ENCODE measurements at places on chromosomes 12 and 14.
A peak's percentile ranks its signal among the peaks of the same experiment; 100 is the strongest.

- DNase-seq: no peak
These were observed 643.8 kb upstream of the ALG10B start for GRCh38 chr12:37672655-37673260.

- DNase-seq: no peak
These were observed 2.7 kb downstream of the NCKAP5L start for GRCh38 chr12:49825360-49825970.

DNA sequence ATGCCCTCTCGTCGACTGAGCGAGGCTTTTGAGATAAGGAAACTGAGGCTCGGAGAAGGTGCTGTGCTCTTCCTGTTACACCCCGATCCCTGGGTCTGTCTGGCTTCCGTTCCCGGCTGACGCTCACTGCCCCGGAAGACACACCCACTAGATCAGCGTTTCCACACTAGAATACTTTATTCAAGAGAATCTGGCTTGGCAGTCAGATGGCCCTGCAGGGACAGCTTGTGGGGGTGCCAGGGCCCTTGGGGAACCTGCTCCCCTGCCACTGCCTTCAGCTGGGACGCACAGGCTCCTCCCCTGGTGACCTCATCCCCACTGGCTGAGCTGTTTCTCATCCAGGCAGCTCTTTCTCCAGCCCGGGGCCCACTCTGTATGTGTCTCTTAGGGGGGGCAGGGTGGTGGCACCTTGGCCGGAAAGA is 13.7 kb downstream of the PGF start:
- no peak for DNase-seq

DNA sequence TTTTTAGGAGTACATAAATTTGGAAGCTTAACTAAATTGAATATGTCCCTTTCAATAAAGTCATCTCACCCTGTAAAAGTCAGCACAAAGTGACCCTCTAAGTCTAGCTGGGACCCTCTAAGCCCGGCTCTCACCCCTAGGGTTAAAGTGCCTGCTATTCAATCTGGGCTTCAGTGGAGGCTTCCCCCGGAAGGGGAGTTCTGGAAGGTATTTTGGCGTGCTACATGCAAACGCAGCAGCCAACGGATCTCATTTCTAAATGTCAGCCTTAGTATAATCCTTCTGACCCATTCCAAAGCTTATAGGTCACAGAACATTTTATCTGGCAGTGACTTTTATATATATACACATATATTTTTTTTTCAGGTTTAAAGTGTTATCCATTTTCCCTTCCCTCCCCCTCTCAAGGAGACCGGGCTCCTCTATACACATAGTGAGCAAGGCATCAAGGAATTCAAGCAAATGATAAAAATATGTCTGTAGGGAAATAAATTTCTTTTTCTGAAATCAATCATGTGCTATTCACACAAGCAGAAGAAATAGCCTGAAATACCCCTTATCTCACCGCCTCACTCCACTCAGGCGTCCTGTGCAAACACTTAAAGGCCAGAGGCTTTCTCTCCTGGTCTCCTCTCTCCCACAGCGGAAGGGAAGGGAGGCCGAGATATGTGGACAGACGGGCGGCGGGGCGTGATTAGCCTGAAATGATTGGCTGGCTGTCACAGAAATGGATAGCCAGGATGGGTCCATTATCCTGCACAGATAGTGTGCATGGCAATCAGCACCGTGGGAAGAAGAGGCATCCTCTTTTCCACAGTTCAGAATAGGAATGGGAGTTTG is 301.7 kb downstream of the GALC start:
- no peak for DNase-seq

- DNase-seq: peak; percentile 90
These were observed 48.6 kb upstream of the PPP1R12A start for GRCh38 chr12:79983492-79983891.

- DNase-seq: no peak
These were observed 340.4 kb downstream of the NUAK1 start for GRCh38 chr12:105798256-105798845.

DNA sequence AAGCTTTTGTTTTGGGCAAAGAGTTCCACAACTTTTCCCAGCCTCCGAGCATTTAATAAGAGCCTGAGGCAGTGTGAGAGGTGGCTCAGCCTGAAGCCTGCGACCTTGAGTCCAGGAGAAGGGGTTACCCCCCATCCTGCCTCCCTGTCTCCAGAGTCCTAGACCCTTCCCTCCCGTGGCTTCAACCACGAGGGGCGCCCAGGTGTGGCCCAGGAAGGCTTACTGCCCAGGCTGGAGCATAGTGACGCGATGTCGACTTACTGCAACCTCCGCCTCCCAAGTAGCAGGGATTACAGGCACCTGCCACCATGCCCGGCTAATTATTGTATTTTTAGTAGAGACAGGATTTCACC is 641 bp downstream of the LRRC43 start:
- DNase-seq: no peak

DNA sequence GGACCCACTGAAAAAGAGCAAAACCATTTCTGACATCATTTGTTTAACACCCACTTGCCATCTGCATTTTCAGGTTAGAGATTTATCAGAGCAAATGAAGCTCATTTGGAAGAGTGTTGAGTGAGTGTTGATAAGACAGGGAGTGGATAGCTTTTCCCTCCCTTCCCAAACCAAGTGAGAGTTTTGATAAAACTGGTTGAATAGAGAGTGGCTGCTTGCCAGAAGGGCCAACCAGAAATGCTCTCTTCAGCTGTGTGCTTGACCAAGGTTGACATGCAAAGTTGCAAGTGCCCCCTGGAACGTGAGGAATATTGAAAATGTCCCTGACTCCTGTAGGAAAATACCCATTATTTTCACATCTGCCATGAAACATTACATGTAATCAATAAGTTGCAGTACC is 1487.0 kb upstream of the FLRT2 start:
- DNase-seq: no peak

DNA sequence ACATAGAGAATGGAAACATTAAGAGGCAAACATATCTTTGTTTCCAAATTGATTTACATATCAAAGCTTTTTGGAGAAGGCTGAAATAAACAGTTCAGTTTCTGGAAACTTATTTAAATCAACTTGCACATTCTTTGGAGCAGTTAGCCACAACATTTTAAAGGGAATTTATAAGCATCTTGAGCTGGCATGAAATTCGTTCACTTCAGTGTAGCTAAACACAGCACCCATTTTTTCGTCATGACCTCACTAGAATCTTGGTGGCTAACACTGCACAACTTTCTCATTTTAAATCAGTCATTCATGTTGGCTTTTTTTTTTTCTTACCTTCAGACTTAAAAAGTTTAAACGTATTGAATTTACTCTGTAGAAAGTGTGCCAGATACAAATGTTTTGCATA is 1139.9 kb upstream of the FLRT2 start:
- no peak for DNase-seq

GRCh38 chr12:122793685-122794106 is 19.3 kb downstream of the CCDC62 start:
- no peak for DNase-seq

DNA sequence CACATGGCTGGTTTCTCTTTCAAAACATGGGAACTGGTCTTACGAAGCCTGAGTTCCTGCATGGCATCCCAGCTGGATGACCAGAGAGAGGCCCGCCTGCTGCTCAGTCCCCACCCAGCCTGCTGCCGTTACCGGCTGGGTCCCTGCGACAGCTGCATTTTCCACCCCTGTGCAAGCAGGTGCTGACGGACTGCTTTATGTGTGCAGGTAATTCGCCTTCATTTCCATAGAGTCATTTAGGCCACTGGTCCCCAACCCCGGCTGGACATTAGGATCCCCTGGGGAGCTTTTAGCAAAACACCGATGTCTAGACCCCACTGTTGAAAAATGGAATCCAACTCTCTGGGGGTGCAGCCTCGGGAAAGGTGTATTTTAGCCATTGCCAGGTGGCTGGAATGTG is 51.9 kb downstream of the RBM19 start:
- no peak for DNase-seq

GRCh38 chr14:48586099-48586498 is 910.7 kb upstream of the MDGA2 start:
- no peak for DNase-seq

GRCh38 chr14:93003945-93004698 is 81.2 kb downstream of the CHGA start:
- no peak for DNase-seq

- DNase-seq: no peak
These were observed 1480.2 kb downstream of the AACS start for GRCh38 chr12:126545411-126545810.

DNA sequence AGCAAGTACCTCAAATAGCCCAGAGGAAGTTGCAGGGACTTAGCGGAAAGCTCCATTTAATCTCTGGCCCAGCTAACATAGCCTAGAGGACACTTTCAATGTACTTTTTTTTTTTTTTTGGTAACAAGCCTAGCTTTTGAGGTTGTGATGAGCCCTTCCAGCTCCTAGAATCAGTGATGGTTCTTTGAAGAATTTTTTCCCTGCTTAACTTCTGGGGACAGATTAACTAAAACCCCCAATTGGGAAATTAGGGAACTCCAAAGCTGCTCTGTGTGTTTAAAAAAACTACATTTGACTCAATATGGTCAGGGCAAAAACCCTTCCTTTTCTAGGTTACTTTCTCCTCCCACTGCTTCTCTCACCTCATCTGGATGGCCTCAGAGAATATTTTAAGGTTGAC is 23.9 kb upstream of the ITGA5 start:
- DNase-seq: no peak

DNA sequence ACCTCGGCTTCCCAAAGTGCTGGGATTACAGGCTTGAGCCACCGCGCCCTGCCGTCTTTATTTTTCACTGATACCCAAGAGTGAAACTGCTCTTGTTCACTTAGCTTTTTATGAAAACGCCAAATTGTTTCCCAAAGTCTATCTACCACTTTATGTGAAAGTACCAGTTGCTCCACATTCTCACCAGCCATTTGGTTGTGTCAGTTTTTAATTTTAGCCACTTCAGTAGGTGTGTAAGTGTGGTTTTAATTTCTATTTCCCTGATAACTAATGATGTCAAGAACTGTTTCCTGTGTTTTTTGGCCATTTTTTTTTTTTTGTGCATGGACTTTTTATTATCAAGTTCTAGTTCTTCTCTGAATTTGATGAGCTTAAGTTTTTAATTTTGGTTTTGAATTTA is 17.1 kb downstream of the CAND1 start:
- no peak for DNase-seq

DNA sequence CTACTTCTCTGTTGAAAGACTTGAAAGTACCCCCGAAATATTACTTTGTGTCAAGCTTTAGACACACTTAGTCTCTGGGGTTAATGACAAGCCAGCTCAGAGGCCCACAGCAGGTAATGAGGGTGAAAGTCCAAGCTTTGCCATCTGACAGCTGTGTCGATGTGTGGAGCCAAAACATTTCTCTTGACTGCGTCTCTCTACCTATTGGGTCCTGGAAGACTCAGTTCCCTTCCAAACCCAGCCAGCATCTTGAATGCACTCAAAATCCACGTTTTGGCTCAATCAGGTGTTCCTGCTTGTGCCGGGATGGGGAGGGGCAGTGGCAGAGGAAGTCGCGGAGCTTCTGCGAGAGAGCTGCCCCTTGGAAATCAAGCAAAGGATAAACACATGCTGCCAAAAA is 3.2 kb downstream of the PLXNC1 start:
- no peak for DNase-seq

GRCh38 chr14:22380571-22381407 is 208.2 kb downstream of the DAD1 start:
- DNase-seq: no peak

DNA sequence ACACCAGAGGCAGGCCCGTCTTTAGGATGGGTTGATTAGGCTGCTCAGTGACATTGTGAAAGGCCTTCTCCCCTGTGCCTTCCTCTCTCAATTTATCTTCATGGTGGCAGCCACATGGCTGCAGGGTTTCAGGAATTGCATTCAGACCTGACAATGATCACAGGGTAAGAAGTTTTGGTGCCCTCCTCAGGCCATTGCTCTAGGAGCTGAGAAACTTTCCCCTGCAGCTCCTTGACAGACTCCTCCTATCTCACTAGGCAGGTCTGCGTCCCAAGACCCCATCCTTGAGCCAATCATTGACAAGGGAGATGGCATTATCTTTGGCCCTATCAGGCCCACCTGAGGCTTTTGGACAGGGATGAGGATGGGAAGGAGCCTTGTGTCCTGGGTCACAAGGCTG is 57.4 kb upstream of the ANO4 start:
- DNase-seq: no peak

DNA sequence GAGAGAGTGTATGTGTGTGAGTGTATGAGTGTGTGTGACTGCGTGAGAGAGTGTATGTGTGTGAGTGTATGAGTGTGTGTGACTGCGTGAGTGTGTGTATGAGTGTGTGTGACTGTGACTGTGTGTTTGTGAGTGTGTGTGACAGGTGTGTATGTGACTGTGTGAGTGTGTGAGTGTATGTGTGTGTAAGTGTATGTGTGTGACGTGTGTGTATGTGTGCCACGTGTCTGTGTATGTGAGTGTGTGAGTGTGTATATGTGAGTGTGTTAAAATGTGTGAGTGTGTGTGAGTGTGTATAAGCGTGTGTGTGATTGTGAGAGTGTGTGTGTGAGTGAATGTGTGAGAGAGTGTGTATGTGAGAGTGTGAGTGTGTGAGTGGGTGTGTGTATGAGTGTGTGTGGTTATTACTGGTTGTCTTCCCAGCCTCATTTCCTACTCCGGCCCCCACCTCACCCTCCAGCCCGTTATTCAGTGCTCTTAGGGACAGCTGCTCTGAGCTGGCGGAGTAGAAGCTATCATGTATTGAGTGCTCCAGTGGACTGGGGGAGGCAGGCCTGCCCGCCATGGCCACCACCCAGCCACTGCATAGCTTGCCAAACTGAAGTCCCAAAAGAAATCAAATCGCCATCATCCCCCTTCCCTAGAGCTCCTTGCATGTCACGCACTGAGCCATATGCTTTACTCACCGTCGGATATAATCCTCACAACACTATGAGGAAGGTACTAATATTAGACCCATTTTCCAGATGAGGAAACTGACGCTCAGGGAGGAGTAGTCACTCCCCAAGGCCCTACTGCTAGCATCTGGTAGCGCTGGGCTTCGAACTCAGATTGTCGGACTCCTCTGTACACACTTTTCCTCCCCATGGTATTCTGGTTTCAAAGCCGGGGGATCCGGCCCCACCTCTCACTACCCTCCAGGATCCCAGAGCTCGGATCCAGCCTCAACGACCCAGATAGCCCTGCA is 10.3 kb upstream of the MYL2 start:
- no peak for DNase-seq

DNA sequence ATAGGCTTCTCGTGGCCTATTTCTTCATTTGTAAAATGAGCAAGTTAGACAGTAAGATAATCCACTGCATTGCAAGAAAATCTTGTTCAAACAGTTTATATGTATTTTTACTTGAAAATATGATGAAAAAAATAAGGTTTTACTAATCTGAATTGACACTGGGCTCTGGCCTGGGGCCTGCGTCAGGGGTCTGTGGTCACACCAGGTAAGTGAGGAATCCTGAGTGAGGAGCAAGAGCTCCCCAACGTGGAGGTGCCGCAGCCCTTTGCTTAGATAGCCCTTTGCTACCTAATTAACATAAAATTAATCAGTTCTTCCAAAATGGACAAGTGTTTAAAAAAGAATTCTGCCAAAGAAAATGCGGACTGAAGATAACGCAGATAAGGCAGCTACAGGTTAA is 39.1 kb upstream of the STAB2 start:
- no peak for DNase-seq
